ENCODE measurements at places on chromosomes 11 and 22.

GRCh38 chr11:62830904-62831519 lies 839 bp downstream of the STX5 start:
- no peak for DNase-seq

DNA sequence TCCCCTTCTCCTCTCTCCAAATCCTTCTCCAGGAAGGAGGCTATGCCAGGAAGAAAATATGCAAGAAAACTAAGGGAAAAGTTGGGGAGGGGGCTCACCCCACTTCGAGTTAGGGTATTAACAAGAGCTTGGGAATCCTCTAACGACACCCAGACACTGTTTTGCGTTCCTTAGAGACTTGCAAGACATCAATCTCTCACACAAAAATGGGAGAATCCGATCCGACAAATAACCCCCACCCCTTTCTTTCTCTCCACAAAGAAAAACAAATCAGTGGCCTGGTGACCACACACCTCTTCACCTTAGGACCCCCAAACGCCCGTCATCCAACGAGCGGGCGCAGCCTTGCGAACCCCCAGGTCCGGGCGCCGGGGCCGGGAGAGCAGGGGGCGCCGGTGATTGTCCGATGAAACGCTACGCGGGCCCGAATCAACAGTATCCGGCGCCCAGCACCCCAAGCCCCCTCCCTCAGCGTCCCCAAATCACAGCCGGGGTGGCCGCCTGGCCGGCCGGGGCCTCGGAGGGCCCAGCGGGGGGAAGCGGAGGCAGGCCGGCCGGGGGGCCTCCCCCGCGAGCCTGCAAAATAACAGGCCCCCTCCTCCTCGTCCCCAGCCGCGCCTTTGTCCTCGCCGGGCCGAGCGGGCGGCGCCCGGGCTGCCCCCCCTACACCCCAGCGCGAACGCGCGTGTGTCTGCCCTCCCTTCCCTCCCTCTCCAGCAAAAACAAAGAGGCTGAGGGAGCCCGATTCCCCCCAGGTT lies 690 bp downstream of the CSNK1E start:
- DNase-seq: peak; percentile 23

GRCh38 chr22:39434243-39434653 lies 22.6 kb upstream of the MGAT3 start:
- DNase-seq: no peak

DNA sequence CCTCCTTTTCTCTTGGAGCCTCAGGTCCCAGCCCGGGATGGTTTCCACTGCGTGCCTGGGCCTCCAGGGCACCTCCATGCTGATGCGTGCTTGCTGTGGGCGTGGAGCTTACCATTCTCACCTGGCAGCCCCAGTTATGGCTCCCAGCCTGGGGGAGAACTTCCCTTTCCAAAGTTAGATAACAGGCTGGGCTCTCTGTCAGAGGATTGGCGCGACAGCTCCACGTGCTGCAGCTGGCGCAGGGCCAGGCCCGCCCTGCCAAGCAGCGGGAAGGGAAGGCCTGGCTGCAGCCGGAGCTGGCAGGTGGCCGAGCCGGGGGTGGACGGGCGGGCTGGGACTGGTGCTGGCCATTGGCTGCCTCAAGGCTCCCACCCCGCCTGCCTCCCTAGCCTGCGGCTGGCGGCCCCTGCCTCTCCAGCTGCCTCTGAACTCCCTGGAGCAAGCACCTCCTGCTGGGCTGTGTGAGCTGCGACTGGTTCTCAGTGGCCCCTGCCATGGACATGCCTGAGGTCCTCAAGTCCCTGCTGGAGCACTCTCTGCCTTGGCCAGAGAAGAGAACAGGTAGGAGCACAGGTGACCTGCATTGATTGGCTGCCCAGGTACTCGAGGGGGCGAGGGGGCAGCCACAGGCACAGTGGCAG lies 14.6 kb upstream of the TEF start:
- DNase-seq: no peak
